ENCODE measurements at places on chromosomes 6 and 20.
A peak's percentile ranks its signal among the peaks of the same experiment; 100 is the strongest.

GRCh38 chr6:124795643-124796463 lies 166.4 kb upstream of the RNF217 start:
- peak; percentile 42 for DNase-seq

- DNase-seq, result peak; percentile 6
These were observed 315.4 kb upstream of the CDYL start for GRCh38 chr6:4460586-4461475.

DNA sequence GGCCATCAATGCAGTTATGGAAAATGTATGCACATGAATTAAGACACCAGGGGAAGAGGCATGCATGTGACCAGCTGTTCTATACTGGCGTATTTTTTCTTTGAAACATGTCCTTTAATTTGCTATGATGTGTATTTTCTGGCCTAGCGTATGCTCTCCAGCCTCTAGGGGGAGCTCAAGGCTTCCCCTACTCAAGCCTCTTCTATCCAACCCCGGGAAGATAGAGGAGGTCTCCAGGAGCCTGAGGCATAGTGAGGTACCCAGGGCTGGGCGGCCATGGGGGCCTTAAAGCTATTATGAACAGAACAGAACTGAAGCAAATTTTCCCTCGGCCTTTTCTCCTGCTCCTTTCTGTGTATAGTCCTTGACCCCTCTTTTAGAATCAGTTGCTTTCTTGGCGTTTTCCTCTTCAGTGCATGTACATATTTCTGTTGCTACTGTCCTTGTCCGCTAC lies 528.9 kb downstream of the MAFB start:
- no peak for DNase-seq

DNA sequence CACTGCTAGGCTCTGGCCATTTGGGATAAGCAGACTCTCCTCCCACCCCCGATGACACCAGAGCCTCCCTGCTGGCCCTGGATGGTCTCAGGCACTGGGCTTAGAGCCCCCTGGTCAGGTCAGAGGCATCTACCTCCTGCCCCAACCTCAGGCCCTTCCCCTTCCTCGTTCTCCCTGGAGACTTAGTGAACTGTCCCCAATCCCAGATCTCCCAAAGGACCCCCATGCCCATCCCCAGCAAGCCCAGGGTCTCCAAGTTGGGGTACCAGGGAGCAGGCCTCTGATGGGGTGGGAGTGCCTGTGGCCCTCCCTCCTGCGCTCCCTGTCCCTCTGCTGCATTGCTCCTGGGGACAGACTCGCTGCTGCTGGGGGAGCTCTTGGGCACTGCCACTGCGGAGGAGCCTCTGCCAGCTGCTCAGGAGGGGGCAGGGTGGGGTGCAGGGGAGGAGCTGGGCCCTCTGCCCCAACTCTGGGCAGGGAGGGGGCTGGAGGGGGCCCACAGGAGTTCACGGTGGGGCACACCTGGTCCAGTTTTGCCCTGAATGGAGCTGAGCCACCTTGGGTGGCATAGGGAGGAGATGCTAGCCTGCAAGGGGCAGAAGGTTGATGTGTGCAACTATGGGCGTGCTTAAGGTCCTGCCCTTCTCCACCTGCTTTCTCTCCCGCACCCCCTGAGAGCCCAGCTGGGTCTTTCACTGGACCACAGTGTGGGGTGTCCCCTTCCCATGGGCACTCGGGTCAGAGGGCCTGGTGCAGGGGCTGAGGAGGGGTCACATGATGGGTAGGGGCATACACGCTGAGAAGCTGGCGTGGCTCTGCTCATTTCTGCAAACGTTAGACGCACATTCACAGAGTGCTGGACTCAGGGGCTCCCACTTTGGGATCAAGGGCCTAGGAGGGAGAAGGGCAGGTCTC lies 40.4 kb downstream of the SPDEF start:
- DNase-seq, result no peak

DNA sequence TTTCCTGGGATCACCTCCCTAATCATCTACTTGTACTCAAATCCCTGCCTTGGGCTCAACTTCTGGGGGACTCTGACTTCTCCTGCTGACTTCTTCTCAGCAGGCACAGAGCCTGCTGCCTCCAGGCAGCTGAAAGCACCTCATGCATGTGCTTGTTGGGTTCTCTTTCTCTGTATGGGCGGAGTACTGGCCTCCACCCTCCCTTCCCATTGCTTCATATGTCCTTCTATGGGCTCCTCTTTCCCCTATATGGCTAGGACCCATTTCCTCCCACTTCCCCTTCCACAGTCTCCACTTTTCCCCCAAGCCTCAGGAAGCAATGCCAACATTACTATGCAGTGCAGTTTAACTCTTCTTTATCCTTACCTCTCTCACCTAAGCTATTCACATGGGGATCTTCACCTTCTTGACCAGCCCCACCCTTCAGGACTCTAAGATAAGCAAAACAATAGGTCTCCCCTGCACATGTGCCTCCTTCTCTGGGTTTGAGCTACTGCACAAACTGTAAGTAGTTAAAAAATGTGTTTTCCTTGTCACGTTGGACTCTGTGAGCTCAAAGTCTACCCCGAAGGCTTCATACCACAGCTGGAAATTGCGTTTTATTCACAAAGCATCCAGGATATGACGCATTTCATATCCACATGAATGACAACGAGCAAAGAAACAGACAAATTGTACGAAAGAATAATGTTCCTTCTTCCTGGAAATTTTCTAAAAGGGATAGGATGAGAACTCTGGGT lies 93.7 kb downstream of the CDS2 start:
- no peak for DNase-seq

GRCh38 chr6:34391473-34391785 lies 1.0 kb downstream of the NUDT3 start:
- no peak for DNase-seq

DNA sequence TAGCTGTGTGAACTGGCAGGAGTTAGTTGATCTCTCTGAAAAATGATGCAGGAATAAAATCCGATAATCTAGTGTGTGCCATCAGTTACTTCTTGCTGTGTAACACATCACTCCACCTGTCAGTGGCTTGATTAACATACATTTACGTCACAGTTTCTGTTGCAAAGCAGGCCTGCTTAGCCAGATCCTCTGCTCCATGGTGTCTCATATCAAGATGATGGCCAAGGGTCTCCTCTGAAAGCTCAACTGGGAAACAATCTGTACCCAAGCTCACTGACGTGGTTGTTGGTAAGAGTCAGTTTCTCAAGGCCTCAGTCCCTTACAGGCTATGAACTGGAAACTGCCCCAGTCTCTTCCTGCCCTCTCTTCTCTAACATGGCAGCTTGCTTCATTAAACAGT lies 51.8 kb downstream of the FOXA2 start:
- no peak for DNase-seq

GRCh38 chr6:4967301-4968030 lies 36.4 kb downstream of the RPP40 start:
- DNase-seq, result no peak

DNA sequence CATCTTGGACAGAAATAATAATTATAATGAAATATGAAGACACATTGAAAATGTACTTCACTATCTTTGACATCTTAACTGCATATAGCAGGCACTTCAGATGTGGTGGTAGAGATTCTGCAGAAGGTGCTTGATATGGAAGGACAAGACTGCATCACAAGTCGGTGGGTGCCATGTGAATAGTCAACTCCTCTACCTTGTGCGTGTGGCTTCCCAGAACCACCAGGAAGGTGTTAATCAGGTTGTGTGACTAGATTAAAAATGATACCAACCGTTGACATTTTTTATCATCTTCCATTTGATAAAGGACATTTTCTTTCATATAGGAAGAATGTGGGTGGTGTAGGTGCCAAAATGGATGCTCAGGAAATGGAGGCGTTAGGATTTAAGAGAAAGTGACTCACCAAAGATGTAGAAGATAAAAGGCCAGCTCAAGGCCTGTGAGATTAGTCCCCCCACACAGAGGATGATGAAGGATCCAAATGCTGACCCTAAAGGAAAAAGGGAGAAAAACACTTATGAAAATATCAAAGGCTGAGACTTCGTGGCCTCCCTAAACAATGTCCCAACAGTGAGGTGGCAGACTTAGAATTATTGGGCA lies 12.3 kb downstream of the SLC17A2 start:
- DNase-seq, result no peak

DNA sequence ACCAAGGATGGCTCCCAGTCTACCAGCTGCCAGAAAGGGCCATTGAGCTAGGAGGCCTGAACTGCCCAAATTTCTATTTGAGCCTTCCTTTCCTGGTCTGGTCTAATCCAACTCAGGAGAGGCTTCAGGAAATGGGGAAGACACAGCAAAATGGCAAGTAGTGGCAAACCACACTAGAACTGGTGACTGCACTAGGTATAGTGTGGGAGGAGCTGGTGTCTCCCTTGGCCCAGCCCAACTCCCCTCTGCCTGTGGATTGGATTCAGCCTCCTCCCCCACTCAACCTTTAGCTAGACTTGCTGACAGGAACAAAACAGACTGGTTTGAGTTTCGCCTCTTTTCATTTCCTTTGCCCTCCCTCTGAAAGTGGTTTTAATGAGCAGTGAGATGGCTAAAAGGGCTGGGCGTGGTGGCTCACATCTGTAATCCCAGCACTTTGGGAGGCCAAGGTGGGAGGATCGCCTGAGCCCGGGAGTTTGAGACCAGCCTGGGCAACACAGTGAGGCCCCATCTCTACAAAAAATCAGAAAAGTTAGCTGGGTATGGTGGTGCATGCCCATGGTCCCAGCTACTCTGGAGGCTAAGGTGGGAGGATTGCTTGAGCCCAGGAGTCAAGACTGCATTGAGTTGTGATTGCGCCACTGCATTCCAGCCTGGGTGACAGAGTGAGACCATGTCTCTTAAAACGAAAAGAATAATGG lies 17.5 kb downstream of the MRPS18A start:
- peak; percentile 43 for DNase-seq

GRCh38 chr6:84172574-84172973 lies 54.9 kb downstream of the CEP162 start:
- no peak for DNase-seq

DNA sequence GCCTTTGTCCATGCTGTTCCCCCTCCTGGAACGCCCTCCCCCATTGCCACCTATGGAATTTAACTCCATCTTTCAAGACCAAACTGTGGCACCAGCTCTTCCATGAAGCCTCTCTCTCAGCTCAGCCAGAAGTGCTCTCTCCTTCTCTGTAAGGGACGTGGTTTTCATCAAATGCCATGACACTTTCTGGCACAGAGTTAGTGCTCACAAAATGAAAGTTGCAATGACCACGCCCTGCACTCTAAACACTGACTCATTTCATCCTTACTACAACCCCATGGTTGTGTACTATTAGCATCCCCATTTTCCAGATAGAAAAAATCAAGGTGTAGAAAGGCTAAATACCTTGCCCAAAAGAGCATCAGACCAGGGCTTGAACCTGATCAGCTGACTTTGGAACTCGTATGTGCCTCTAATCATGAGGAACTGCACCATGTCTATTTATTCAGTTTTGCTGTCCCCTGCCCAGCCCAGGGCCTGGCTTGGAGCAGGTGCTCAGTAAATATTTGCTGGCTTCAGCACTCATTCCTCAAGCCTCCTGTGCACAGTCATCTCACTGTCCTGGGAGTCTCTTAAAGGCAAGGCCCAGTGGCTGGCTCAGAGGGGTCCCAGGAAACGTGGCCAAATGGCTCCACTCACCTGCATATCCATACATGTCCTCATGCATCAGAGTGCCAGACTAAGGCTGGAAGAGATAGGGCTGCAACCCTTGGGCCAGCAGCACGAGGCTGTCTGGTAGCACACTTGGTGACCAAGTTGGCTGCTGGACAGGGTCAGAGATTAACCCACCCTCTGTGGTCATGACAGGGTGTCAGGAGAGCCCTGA lies 77.9 kb downstream of the MRPL14 start:
- DNase-seq, result no peak

DNA sequence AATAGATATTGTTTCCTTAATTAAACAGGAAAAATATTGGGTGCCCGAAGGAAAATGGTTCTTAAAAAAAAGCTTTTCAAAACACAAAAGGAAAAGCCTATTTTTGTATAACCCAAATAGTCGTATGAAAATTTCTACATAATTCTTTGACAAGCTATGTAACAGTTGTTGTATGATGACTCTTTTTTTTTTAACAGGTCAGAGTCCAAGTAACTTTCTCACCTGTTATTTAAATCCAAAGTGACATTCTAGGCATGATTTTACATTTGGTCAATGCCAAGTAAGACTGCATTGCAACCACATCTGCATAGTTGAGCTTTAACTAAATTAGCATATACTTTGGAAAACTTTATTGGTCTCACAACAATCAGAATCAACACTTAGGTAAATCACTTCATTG lies 24.1 kb downstream of the GSTA2 start:
- no peak for DNase-seq

DNA sequence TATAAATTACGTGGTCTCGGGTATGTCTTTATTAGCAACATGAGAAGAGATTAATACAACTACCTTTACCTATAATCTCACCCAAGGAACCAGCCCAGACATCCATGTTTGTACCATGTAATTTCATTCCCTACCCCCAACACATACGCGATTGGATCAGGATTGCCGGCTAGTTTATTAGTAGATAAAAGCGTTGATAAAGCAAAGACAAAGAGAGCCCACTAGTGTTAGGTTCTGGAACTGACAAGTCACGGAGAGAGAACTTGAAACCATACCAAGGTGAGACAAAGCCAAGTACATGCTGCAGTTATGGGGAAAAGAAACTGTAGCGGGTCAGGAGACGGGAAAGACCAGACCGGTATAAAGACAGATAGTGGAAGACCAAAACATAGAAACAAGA lies 37.4 kb upstream of the FAM135A start:
- no peak for DNase-seq

DNA sequence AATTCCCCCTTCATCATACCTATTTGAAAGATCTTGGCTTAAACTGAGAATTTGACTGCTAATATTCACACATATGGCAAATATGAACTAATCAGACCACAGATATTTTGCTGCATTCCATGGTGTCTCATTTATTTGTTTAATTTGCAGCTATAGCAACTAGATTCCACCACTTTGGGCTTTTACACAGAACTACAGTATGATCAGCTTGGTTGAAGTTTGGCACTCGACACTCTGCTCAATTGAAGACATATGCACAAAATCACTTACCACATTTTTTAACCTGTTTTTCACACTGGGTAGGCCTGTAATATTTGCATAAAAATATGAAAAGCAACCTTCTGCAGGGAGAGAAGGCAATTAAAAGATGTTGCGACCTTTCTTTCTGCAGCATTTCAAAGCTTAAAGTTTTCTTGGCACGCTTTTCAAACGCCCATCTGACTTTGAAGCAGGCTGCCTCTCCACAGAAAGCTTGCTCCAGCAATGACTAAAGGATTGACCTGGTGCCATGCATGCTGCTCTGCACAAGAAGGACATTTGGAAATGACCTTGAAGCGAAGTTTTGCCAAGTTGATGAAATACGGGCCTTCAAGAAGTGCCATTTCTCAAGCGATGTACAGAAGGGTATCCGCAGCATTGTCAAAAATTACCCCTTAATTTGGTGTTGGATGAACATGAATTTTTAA lies 126.7 kb downstream of the AIG1 start:
- DNase-seq, result no peak

DNA sequence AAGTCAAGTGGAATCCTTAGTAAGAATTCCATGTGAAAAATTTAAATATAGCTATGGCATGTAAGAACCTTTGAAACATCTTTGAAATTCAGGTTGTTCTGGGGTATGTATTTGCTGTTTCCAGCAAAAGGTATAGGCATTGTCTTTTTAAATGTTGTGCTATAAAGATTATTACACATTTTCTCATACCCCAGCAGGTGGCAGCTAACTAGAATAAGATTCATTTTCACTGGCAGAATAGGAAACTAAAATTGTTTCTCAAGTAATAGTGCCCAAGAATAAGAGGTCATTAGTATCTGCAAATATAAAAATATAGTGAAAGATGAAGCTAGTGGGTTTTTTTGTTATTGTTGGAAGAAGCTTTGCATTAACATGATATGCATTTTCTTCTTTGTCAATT lies 1.8 kb downstream of the GRIK2 start:
- DNase-seq, result no peak

GRCh38 chr20:24470746-24471582 lies 1.5 kb downstream of the SYNDIG1 start:
- DNase-seq, result peak; percentile 15

Data from neuronal stem cell (in vitro differentiated cells).